ENCODE measurements at places on chromosomes 11 and 22.

DNA sequence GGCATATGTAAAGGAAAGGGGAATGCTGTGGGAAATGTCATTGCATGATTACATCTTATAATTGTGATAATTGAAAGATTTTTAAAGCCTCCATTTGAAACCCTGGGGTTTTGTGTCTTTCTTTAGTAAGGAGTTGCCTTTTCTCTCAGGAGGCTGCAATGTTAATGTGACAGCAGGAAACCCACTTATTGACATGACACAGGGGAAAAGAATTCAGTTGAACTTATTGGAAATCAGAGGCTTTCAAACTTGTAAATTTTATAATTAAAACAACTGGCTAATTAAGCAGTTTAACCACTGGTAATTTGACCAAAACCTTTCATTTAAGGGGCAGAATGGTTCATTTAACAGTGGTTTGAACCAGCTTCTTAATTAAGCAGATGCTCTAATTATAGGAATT lies 31.2 kb downstream of the MRPL48 start:
- DNase-seq: no peak

DNA sequence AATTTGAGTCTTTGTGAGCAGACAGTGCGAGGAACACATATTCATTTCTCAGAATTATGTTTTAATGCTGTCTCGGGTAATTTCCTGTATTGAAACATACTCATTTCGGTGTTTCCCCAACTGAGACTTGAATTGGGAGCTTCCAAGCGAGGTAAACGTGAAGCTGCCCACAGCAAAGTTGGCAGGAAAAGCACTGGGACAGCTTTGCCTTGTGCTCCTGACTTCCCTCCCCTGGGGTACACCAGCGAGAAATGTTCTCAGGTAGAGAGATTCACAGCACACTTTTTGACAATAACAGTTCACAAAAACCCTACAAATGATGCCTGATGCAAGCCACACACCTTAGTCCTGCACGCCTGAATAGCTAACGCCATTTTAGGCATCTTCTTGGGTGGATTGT lies 3.1 kb downstream of the HTR3B start:
- no peak for DNase-seq

GRCh38 chr22:19014886-19015285 lies 78.8 kb upstream of the PRODH start:
- no peak for DNase-seq

GRCh38 chr11:92576315-92576714 lies 351.7 kb downstream of the FAT3 start:
- DNase-seq: no peak

DNA sequence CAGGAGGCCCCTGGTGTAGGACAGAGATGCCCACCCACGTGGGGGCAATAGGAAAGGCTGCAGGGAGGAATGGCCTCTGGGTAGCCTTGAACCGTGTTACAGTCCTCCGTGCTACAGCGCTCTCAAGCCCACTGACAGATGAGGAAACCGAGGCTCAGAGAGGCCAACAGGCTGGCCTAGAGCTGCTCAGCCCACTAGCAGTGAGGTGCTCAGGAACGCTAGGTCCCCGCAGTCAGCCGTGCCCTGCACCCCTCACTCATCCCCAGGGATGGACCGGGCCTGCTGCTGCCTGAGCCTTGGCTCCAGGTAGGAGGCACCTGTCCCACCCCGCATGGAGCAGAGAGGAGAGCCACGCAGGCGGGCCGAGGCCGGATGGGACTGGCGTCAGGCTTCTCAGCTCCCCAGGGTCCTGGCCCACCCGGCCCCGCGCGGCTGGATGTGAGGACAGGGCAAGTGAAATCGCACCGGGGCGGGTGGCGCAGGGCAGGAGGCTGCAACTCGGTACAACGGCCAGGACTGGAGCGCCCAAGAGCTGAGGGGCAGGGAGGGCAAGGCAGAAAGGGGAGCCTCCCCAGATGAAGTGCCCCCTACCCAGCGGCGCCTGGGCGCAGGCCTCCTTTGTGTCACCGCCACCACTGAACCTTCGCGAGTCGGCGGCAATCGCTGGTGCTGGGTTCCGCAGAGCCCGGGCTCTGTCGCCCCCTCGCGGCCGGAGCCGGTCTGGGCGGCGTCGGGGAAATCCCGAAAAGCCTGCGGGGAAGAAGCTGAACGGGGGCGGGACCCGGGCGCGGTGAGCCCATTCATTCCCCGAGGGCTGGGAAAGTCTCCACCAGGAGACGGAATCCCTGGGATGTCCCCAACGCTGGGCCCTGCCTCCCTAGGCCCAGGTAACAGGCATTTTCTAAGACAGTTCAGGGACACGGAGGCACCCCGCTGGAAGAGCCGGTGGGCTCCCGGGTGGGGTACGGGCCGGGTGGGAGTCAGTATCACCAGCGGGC lies 8.4 kb upstream of the SLC2A11 start:
- DNase-seq: peak; percentile 67

DNA sequence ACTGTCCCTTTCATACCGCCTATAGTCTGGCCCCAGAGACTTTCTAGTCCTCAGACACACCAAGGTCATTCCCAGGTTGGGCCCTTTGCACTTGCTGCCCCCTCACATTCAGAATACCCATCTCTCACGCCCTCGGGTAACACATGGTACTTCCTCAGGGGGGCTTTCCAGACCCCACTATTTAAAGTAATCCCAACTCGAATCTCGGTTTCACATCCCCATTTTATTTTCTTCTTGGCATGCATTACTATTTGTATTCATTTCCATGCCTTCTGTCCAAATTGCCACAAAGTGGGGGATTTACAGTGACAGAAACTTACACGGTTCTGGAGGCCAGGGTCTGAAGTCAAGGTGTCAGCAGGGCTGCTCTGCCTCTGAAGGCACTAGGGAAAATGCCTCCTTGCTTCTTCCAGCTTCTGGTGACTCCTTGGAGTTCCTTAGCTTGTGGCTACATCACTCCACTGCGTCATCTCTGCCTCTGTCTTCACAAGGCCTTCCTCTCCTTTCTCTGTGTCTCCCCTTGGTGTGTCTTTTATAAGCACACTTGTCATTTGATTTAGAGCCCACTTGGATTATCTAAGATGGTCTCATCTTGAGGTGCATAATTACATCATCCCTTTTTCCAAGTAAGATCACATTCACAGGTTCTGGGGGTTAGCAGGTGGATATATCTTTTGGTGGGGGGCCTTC lies 15.1 kb downstream of the RCN1 start:
- DNase-seq: no peak

GRCh38 chr22:45306139-45306538 lies 3.6 kb upstream of the FAM118A start:
- DNase-seq: no peak

GRCh38 chr22:48373626-48374173 lies 1454.0 kb downstream of the BRD1 start:
- no peak for DNase-seq

- DNase-seq: no peak
These were observed 55.8 kb upstream of the SLC25A1 start for GRCh38 chr22:19234126-19234896.

GRCh38 chr11:73980001-73980961 lies 2.4 kb downstream of the UCP2 start:
- DNase-seq: no peak

GRCh38 chr11:111526501-111526900 lies 11.9 kb downstream of the HOATZ start:
- DNase-seq: no peak

- DNase-seq: no peak
These were observed 66.6 kb upstream of the OPCML start for GRCh38 chr11:133598906-133599305.
